ENCODE measurements at places on chromosomes 3 and 15.

- DNase-seq: no peak
These were observed 644.9 kb upstream of the DPPA4 start for GRCh38 chr3:109982201-109982600.

- no peak for DNase-seq
These were observed 474.3 kb downstream of the NR2F2 start for GRCh38 chr15:96804754-96805153.

DNA sequence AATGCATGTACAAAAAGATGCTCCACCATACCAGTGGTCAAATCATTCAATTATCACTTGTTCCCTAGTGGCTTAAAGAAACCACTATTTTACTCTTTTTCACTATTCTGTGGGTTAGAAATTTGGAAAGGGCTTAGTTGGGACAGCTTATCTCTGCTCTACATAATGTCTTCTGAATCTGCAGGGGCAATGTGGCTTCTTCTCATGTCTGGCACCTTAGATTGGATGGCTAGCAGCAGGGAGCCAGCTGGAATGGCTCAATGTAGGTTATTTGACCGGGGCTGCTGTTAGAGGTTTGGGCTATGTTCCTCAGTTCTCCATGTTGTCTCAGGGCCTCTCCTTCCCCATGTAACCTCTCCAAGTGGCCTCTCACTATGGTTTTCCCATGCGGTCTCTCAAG is 57.5 kb upstream of the EPHB1 start:
- DNase-seq: no peak

GRCh38 chr3:31984321-31984720 is 2.8 kb downstream of the ZNF860 start:
- DNase-seq: no peak

DNA sequence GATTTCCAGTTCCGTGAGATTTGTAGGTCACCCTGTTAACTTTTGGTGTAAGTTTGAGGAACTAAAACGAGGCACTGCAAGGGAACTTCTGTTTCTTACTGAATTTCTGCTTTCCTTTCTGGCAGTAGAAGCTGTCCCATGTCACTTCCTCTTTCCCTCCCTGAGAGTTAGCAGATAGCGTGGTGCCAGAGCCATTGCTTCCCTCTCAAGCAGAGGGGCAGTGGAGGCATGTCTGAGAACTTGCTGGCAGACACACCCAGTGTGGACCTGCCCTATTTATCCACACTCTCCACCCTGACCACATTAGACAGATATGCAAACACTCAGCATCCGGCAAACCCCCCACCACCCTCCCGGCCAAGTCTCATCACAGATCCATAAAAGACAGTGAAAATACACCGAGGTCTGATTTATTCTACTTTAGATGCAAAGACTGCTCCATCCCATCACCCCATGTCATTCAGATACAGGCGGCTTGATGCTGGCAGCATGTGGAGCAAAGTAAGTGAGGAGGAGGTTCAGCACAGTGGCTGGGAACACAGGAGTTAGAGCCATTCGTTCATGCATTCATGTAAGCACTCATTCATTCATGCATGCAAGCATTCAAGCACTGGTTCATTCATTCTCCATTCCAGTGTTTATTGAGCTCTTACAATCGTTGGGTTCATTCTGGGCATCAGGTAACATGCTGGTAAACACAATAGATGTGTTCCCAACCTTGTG is 324.7 kb downstream of the SHQ1 start:
- DNase-seq: peak; percentile 13

- no peak for DNase-seq
These were observed 55.4 kb downstream of the B3GALNT1 start for GRCh38 chr3:161049683-161050248.

- no peak for DNase-seq
These were observed 667.0 kb downstream of the FHIT start for GRCh38 chr3:60584250-60584649.

DNA sequence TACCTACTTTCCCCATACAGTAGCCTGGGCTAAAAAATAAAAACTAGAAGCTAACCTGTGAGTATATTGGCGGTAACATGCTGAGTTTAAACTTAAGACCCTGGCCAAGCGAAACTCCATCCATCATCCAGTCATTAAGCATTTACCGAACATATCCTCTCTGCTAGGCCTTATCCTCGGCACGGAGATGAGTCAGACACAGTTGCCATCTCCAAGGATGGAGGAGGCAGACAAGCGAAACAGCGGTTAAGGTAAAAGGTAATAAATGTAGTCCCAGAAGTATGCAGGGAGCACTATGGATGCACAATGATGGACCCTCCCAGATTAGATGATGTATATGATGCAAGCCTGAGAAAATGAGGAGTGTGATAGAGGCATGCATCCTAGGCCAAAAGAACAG is 143.6 kb downstream of the RYR3 start:
- no peak for DNase-seq

GRCh38 chr3:35042210-35042991 is 596.9 kb upstream of the ARPP21 start:
- no peak for DNase-seq

- no peak for DNase-seq
These were observed 541.1 kb downstream of the MECOM start for GRCh38 chr3:169122416-169122815.

DNA sequence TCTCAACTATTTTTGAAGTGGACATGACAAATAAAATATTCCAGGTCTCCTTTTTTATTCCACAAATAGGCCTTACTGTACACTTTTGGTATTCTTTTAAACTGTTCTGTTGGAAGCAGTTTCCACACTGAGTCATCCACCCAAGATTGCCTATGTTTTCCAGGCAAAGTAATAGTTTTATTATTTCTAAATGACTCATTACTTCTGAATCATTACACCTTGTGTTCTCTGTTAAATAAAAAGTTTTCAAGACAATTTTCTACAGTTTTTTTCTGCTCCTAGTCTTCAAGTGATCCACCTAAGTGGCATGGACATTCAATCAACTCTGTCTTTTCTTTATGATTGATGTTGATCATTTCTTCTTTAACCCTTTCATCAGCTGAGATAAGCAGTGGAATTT is 26.5 kb downstream of the PPP2R3A start:
- no peak for DNase-seq

DNA sequence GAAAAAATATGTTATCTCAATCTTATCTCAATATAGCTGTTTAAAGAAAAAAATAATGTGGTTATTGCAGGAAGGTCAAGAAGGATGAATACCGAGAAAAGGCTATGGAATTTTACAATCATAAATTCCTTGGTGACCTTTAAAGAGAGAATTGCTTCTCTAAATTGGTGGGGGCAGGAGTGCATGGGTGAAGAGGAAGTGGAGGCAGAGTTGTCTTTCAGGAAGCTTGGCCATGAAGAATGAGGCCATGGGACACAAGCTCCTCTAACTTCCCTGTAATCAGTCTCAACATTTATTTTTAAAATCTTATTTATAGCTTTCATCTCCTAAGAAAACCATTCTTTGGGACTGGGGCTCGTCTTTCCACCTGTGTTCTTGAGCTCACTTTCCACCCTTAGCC is 22.4 kb upstream of the ALDH1A2 start:
- DNase-seq: no peak

- DNase-seq: no peak
These were observed 58.6 kb upstream of the TSC22D2 start for GRCh38 chr3:150349314-150350097.

DNA sequence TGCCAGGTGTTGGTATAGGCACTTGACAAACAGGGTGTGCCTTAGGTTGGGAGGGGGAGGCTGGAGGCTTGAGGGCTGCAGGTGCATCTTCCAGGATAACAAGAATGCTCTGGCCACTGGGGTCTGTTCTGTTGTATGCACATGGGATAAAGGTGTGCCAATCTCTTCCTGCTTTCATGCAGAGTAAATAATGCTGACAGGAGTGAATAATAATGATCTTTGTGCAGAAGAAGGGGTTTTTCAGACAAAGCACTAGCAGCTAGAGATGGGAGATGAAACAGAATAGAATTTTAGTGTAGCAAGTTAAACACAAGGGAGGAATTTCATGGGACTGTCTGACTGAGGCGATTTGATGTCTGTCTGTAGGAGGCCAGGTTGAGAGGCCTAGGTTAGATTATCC is 1.9 kb upstream of the ROPN1 start:
- DNase-seq: no peak

DNA sequence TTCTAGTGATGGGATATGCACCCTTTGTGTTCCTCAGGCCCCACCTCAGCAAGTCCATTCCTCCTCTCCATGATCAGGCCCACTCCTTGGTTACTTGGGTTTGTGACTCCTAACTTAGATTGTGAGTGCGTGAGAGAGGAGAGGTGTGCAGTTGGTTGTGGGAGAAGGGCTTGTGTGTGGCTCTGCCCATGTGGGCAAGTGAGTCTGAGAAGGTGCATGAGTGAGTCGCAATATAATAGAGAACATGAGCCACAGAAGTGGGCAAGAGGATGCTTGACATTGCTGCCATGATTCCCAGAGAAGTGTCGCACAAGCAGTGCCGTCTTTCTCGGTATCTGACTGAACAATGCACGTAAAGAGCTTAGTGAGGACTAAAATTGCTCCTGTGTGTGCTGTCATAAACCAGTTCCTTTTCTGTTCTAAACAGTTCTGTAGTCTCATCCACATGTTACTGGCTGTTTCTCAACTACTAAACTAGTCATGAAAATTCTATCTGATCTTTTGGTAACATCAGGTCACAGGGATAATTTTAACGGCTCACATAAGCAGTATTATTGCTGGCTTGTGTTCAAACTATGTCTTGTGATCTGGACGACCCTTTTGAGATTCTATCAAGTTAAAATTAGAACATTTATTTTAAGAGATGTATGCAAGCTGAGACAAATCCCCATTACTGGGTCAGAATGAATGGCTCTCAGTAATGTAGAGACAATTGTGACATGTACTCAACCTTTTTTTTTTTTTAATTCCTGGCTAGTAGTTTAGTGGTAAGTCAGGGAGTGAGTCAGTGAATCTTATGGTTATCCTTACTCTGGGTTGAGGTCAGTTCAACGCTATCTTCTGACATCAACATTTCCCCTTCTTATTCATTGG is 25.6 kb downstream of the GYG1 start:
- DNase-seq: no peak

DNA sequence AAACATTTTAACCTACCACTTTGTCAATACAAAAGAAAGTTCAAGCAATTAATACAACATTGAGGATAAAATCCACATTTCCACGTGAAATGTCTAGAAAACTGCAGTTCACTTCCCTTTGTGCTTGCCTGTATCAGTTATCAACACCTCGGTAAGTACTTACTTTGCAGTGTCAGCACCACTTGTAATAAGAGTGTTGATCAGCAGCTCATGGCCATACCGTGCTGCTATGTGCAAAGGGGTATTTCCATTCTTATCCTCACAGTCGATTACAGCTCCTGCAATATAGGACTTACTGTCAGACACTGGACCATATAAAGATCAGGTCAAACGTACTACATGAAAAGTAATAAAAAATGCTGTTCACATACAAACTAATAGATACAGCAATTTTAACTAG is 84.4 kb downstream of the ANKRD28 start:
- no peak for DNase-seq

- DNase-seq: no peak
These were observed 378.3 kb upstream of the RGMA start for GRCh38 chr15:93467337-93467736.

GRCh38 chr15:90840157-90840855 is 28.1 kb upstream of the FURIN start:
- no peak for DNase-seq

DNA sequence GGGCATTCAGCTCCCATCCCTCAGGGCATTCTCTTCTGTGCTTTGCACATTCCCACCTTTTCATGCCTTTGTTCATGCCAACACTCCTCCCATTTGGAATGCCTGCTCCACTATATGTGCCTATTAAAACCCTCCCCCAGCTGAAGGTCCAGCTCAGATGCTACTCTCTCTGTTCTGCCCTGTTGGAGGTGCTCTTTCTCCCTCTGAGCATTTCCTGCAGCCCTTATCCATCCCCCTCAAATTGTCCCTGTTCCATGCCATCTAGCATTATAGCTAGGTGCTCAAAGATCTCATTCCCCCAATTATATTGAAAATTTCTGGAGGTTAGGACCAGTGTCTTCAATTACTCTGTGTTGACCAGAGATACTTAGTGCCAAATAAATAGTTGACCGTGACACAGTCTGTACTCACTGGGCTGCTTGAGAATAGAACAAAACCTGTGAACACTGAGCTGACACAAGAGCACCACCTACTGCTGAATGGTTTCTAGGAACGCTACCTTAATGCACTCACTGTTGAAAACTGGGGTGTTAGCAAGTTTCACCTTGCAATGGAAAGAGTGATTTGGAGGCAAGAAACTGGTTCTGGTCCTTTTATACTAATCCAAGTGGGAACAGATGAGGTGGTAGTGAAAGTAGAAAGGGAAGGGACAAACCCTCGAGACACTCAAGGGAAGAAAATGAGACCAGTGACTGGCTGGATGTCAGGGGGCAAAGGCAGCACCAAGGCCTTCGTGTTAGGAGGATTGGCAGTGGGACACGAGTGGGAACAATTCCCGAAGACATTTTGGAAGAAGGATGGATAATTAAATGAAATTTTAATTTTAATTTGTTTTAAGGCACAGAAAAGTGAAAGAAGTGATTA is 289.8 kb upstream of the ROPN1 start:
- DNase-seq: no peak

- DNase-seq: no peak
These were observed 4.3 kb downstream of the RLBP1 start for GRCh38 chr15:89217031-89217430.

DNA sequence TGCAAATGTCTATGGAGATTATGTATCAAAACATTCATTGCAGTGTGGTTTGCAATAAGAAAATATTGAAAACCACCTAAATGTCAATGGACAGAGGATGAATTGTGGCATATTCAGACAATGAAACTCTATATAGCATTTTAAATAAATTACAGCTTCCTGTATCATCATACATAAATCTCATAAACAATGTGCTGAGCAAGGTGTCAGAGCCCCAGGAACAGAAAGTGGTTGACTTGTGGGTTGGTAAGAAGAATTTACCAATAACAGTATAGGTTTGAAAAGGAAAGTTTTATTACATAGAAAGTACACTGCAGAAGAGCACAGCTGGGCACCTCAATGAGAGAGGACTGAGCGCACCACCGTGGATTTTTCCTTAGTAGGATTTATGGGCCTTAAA is 75.2 kb downstream of the ZMAT3 start:
- DNase-seq: no peak

GRCh38 chr15:74955017-74955416 is 1.6 kb downstream of the RPP25 start:
- DNase-seq: no peak

All from activated naive CD8-positive, alpha-beta T cell treated with anti-CD3 and anti-CD28 coated beads, Interleukin-2, amount 50 U/mL, for 24 hours (primary cell).